Mesothelial cell of epicardium (in vitro differentiated cells): ENCODE measurements at places on chromosomes 13 and 19.

DNA sequence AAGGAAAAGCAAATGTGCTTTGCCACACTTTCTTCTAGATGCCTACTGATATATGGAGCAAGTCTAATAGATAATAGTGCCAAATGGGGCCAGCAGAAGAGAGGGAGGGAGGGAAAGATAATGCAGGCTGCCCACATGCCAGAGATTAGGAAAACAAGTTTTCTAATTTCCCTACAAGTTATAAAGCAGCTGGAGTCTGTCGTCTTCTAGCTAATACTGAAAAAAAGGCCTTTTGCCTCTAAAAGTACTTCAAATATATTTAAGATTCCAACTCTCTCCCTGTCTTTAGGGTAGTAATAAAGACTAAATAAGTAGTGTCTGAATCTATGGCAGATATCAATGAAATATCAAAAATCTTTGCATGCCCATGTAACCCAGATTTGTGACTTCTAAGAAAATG lies 632.0 kb upstream of the MIR17HG start:
- DNase-seq = no peak

DNA sequence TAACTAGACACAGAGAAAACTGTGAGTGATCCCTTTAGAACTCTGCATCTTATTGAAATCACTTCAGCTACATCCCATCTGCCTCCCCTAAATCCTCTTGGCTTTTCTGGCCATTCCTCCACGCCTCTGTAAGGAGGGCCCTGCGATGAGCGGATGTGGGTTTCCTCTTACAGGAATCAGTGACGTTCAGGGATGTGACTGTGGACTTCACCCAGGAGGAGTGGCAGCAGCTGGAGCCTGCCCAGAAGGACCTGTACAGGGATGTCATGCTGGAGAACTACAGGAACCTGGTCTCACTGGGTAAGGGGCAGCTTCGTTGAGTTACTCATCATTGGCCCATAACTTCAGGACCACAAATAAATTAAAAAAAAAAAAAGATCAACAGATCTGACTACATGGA lies 18.5 kb downstream of the ZNF71 start:
- no peak for DNase-seq

DNA sequence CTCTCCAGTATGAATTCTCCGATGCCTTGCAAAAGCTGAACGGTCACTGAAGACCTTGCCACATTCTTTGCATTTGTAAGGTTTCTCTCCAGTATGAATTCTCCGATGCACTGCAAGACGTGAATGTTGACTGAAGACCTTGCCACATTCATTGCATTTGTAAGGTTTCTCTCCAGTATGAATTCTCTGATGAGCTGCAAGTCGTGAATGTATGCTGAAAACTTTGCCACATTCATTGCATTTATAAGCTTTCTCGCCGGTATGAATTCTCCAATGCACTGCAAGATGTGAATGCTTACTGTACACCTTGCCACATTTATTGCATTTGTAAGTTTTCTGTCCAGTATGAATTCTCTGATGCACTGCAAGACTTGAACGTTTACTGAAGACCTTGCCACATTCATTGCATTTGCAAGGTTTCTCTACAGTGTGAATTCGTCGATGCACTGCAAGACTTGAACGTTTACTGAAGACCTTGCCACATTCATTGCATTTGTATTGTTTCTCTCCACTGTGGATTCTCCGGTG lies 20.0 kb upstream of the ZNF841 start:
- no peak for DNase-seq

DNA sequence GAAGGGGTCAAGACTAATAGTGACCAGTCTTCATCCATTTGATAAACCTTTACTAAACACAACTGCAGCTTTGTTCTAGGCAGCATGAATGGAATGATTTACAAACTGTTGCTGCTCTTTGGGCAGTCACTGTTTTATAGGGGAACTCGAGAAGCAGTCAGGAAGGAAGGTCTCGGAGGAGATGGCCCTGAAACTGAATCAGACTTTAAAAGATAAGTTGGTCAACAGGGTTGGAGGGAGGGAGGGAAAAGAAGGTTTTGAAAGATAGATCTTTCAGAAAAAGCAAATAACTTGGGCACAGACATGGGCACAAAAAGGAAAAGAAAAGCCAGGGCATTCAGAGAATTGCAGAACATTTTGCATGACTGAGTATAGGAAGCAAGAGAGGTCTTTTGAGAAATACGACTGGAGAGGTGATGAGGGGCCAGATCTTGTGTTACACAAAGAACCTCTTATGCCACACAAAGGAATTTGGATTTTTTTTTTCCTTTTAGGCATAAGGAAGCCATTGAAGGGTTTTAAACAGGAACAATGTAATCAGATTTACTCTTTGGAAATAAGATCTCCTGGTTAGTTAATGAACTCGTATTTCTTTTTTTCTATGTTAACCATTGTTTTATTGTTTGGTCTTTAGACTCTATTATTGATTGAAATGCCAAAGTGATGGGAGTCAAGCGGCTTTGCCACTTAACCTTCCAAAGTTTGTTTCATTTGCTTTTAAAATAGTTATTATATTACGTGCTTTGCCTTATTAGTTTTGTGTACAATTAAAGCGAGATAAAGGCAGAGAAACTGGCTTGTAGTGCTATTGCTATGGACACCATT lies 37.5 kb upstream of the SACS start:
- no peak for DNase-seq

DNA sequence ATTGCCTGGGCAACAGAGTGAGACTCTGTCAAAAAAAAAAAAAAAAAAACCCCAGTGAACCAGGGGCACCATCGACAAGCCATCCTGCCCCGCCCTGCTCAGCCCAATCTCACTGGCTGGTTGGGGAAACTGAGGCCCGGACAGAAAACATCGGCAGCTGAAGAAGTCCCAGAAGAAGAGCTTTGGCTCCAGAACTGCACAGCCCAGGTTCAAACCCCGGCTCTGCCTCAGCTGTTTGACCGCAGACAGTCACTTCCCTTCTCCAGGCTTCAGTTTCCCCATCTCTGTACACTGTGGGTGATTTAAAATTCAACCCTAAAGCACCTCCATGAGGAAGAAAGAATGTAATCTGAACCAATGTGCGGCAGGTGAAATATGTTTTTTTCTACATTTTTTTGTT lies 9.4 kb upstream of the SEMA6B start:
- DNase-seq = no peak

- DNase-seq = no peak
These were observed 32.1 kb downstream of the CYP4F22 start for GRCh38 chr19:15540435-15540834.

DNA sequence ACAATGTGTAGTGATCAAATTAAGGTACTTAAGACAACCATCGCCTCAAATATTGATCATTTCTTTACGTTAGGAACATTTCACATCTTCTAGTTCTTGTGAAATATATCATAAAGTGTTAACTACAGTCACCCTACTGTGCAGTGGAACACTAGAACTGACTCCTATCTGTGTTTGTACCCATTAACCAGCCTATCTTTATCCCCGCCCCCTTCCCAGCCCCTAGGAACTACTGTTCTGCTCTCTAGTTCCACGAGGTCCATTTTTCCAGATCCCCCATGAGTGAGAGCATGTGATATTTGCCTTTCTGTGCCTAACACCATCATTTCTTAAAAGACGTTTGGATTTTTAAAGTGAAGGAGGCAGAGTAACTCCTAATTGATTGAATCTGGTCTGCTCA lies 24.4 kb upstream of the GGACT start:
- no peak for DNase-seq

DNA sequence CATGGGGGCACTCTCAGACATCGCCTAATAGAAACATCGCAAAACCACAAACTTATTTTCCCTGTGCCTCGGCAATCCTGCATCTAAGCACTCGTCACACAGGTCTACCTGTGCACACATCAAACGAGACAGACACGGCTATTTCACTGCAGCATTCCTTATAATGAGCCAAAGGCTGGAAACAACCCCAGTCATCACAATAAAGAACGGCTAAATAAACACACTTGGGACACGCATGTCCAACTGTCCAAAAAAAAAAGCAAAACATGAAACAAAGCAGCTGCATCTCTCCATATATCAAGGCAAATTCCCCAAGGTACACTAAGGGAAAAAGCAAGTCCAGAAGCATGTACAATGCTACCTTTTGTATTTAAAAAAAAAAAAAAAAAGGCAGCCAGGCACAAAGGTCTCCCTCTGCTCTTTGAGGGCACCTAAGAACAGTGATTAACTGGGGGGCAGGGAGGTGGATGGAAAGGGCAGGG lies 27.2 kb upstream of the CCNP start:
- DNase-seq = no peak

- DNase-seq = no peak
These were observed 123.1 kb downstream of the CDK8 start for GRCh38 chr13:26377038-26377437.
